ENCODE measurements at places on chromosomes 2 and 18. TPM values are rescaled to one million over a fixed set of nuclear protein-coding genes. Genes with fewer than 3 reads are reported as not detected.

TLX2 gene
- total RNA-seq: not detected

HK2 gene
- total RNA-seq: 62.4 TPM

C1QL2 gene
- not detected for total RNA-seq

ASIC4 gene
- 0.09 TPM for total RNA-seq

CYP27A1 gene
- 8.0 TPM for total RNA-seq
